OCI-M1 (cell line): ENCODE measurements at places on chromosomes 3 and 15.

GRCh38 chr3:37183375-37183831 is 9.0 kb upstream of the LRRFIP2 start:
- DNase-seq: no peak

- no peak for DNase-seq
Observed at GRCh38 chr3:159854500-159855124, 134.0 kb upstream of the IL12A start.

DNA sequence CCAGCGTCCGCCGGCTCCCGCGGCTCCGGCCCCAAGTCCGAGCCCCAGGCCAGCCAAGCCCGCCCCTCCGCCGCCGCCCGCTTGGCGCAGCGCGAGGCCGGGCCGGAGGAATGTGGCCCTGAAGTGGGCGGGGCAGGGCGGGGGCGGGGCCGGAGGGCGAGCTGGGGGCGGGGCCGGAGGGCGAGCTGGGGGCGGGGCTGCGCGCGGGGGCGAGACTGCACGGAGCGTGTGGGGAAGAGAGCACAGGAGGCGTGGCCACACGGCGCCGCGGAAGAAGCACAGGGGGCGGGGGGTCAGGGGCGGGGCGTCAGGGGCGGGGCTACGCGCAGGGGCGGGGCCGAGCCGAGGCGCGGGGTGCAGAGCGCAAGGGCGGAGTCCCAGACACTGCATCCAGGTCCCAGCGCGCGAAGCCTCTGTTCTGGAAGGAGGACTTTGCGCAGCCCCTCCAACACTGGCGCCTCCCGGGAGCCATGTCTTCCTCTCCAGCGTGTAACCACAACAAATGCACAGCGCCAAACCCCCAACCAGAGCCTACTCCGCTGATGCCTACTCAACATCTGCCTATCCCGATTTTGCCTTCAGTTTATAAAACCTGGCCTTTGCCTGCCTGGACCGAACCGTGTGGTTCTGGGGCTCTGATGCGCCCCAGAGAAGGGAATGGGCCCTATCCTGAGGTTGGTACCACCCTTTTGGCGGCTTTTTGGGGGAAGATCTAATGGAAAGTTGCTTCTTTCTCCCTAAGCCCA is 105.5 kb downstream of the IQSEC1 start:
- DNase-seq: peak; percentile 88

- no peak for DNase-seq
Observed at GRCh38 chr3:189567766-189568420, 63.3 kb upstream of the TP63 start.

DNA sequence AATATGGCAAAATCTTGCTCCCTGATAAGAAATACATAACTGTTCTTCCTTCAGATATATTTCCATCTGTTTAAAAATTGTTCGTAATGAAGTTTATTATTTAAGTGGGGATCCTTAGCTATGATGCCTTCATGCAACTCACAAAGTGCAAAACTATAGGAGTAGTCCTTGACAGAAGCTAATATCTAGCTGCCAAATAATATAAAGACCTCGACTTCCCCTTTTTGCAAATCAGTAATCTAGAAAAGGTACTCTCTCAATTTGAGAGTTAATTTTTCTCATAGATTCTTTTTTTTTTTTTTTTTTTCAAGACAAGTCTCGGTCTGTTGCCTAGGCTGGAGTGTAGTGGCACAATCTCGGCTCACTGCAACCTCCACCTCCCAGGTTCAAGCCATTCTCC is 23.0 kb downstream of the SLTM start:
- no peak for DNase-seq

DNA sequence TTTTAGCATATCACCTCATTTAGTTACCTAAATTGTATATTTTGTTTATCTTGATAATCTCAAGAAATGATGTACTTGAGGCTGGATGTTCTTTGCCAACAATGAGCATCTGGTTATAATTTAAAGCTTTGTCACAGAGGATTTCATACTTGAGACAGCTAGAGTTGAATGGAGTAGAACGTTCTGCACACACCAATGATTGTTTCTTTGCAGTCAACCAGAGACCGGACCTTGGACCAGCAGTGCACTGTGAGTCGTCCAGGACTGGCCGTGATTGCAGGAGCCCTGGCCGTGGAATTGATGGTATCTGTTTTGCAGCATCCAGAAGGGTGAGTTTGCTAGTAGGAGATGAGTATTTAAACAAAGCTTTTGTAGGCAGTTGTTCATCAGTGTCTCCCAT is 90.4 kb downstream of the ATG7 start:
- no peak for DNase-seq

DNA sequence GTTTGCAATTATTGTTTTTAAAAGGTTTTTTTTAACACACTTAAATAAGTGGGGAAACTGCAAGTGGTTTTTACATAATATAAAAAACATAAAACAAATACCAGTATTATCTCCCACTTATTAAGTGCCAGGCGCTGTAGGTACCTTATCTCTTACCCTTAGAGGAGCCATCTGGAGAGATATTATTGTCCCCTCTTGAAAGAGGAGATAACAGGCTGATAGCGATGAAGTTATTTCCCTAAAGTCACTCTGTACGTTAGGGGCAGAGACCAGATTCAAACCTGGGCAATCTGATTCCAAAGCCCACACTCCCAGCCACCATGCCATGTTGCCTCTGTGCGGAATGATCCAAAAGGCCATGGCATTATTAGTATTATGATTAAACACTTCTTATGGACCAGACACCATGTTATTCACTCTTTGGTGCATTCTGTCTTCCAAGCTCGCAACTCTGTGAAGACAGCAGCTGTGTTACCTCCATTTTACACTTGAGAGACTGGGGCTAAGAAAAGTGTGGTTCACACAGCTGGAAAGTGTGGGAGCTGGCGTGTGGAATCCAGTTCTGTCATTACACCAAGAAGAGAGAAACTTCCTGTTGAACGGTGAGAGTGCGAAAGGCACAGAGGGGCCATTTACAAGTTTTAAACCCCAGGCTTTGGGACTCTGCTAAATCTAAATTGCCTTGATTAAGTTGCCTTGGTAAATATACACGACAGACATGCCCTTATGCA is 79.9 kb upstream of the MITF start:
- no peak for DNase-seq

GRCh38 chr15:49621401-49621811 is 558 bp downstream of the DTWD1 start:
- DNase-seq: peak; percentile 70

DNA sequence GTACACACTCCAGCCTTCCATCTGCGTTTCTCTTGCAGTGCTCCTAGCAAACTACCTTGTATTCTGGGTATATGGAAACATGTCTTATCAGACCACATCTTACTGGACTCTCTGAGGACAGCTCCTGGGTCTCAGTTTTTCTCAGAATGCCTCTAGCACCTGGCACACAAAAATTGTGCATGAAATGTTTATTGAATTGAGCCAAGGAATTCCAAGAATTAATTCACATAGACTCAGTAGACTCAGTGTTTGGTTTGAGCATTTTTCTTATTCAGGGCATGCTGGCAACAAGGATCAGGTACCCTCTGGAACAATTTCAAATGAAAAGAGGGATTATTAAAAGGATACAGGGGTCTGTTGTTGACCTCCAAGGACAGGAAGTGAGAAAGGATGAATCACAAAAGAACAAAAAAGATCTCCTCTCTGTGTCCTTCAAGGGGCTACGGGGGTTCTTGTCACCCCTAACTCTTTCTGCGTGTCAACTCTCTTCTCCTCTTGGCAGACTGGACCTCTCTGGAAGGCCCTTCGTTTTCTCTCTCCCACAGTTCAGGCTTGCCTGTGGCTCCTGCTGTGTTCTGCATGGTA is 270.0 kb upstream of the HES1 start:
- no peak for DNase-seq

DNA sequence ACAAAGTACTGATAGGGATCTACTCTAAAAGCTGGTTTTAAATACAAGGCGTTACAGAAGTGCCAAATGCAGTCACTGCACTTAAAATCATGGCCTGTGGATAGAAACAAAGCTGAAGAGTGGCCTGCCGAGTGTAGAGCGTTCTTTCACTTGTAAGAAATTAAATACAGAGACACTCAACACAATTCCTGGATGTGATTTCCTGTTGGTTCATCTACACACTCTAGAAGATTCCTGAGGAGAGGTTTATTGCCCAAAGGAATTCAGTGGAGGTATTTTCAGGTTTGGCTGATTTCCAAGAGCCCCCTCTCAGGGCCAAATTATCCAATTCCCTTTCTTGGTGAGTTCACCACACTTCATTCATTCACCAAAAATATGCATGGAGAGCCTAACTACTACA is 200.3 kb upstream of the IL12A start:
- DNase-seq: no peak

DNA sequence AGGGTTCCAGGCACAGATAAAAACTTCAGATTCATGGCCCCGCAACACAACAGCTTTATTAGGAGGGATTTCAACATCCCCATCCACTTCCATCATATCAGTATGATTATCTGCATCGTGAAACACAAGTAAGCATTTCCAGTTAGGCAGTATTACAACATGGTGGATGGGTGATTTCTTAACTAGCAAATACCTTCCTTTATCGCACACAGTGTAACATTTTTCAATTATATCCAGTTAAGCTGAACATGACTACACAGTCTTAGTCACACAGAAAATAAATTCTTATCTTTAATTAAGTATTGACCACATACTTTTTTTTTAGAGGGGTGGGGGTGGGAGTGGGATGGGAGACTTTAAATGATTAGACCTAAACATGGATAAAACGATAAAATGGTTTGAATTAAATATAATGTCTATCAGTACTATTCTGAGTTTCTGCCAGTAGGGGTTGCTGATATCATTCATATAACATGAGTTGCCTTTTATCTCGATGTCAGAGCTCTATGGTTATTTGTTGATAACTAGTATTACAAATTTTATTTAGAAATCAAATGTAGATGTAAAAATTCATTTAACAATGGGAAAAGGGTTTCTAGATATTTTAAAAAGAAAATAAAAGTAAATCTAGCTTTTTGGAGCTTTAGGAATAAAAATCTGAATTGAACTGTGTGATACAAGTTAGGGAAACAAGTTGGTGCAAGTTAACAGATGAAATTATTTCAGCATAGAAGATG is 146.6 kb downstream of the TBL1XR1 start:
- DNase-seq: peak; percentile 62

GRCh38 chr3:60887574-60887973 is 363.7 kb downstream of the FHIT start:
- DNase-seq: no peak

GRCh38 chr3:136078421-136079364 is 113.2 kb downstream of the PPP2R3A start:
- peak; percentile 75 for DNase-seq
